ENCODE measurements at places on chromosomes 5 and 9.

GRCh38 chr9:5790923-5791322 lies 42.0 kb downstream of the ERMP1 start:
- no peak for DNase-seq

GRCh38 chr5:124576848-124577409 lies 169.5 kb downstream of the ZNF608 start:
- no peak for DNase-seq

GRCh38 chr5:170464280-170465127 lies 39.3 kb upstream of the KCNIP1 start:
- no peak for DNase-seq

DNA sequence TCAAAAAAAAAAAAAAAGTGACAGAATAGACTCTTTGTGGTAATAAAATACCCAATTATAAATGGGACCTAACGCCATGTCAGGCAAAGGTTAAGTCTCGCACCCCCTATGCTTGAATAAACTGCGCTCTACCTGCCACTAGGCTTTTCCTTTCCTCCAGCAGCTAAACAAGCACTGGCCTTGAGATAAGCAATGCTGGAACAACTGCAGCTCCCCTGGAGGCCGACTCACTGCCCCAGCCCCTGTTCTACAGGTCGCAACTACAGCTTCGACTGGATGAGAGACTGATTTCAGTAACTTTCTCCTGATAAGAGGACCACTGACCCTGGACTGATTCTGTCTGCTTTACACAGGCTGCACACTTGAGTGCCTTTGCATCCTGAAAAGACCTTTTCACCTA lies 210.2 kb downstream of the HSPA4 start:
- no peak for DNase-seq

DNA sequence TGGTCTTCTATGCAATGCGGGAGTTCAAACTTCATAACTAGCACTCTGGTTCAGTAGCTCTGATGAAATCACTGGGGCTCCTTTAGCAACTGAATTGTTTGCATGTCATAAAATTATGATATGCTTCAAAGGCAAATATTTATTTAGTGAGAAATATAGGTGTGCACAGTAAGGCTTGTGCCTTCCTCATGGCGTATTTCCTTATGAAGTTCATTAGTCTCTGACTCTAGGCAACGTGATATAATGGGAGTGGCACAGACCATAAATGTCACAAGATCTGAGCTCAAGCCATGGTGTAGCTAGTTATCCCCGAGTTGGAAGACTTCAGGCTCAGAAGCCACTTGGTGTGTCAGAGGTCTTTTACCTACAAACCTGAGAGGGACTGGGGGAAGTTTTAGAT lies 35.5 kb downstream of the PIP5K1B start:
- DNase-seq = no peak

GRCh38 chr5:103808464-103809106 lies 246.0 kb upstream of the NUDT12 start:
- no peak for DNase-seq

DNA sequence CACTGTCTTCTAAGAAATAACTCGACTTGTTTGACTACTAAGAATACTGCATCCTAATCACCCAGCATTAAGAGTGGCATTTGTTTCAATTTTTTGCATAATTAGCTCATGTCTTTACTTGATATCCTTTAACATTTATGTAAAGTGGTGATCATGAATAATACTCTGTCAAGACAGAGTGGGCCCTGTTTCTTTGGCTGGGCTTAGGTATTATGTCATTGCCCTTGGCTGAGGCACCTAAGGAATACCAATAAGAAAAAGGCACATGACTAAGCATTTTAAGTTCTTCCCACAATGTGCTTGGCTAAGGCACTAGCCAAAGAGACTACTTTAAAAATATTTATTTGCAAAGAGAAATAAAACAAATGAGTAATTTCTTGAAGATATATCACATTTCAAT lies 308.1 kb downstream of the CTNND2 start:
- DNase-seq = no peak
